Urothelium cell line (cell line): ENCODE measurements at places on chromosomes 4 and X.

- no peak for DNase-seq
These were observed 10.5 kb upstream of the APOOL start for GRCh38 chrX:84993150-84993549.

DNA sequence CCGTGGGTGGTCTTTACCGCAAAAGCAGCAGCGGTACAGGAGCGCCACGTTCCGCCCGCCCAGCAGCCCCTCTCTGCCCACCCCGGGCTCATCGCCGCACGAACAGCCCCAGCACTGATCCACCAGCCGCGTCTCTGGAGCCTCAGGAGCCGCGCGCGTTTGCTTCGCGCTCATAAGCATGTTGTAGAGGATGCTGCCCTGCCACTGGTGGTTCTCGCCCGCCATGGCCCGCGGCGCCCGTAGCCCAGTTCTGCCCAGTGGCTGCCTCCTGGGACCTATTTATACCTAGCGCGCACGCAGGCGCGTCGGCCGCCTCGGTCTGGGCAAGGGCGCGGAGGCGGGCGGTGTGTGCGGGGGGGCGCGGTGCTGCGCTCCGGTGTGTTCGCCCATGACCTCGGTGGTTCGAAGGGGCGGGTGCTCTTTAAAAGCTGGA is at the start of gene NR0B1:
Gene NR0B1 (minus strand): TSS at position 252 of the 433 bp plus-strand sequence. CDS start 27 bp downstream, at position 225.
- peak; percentile 24 for DNase-seq

DNA sequence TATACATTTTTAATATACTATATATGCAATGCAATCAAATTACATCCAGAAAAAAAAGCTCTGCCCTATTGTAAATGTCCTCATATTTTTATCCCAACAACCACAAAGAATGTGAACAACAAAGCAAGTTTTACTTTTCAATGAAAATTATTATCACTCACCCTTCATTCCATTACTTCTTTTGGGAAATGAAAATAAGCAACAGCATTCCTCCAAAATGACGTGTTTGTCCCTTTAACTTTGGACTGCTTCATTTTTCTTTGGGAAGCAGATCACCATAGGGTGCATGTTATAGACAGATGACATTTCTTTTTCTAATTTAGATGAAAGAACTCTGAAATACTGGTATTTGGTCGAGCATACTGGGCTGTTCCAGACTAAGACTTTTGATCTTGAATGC is 667.1 kb upstream of the BOD1L1 start:
- peak; percentile 5 for DNase-seq

GRCh38 chr4:189511581-189511980 is 429.1 kb upstream of the FRG1 start:
- no peak for DNase-seq

GRCh38 chrX:16005917-16006316 is 117.4 kb upstream of the GRPR start:
- no peak for DNase-seq

GRCh38 chr4:119731146-119731742 is 102.6 kb upstream of the PDE5A start:
- no peak for DNase-seq

DNA sequence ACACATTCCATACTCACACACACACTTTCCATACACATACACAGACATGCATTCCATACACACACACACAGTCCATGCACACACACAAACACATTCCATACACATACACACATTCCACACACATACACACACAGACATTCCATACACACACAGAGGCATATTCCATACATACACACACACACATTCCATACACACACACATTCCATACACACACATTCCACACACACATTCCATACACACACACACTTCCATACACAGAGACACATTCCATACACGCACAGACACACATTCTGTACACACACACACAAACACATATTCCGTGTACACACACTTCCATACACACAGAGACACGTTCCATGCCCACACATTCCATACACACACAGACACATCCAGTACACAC is 14.8 kb downstream of the LINC00632 start:
- no peak for DNase-seq

GRCh38 chr4:176185051-176185450 is 10.3 kb downstream of the SPATA4 start:
- DNase-seq: no peak
